Occipital lobe (tissue), 3 donors: ENCODE measurements at places on chromosomes 12 and 14.

- no peak for DNase-seq
Measured at GRCh38 chr12:6796576-6796975, 7.2 kb downstream of the CD4 start.

- DNase-seq, result no peak
Measured at GRCh38 chr12:132205271-132206045, 61.2 kb downstream of the NOC4L start.

DNA sequence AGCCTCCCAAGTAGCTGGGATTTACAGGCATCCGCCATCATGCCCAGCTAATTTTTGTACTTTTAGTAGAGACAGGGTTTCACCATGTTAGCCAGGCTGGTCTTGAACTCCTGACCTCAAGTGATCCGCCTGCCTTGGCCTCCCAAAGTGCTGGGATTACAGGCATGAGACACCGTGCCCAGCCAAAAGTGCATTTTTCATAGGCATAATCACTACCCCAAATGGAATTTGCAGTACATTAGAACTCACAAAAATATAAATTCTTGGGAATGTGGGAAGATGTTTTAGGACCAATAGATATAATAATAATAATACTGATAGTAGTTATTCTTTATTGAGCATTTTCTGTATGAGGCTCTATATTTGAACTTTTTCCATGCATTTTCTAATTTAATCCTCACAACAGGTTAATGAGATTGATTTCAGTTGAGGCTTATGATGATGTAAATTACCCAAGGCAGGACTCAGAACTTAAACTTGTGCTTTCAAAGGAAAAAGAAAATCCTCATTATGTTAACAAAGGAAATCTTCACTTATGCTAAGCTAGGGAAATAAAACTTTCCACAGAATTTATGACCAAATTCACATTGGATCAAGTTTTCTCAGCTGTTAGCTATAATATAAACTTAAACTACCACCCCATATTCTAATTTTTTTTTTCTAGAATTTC is 121.6 kb downstream of the SRGAP1 start:
- no peak for DNase-seq

DNA sequence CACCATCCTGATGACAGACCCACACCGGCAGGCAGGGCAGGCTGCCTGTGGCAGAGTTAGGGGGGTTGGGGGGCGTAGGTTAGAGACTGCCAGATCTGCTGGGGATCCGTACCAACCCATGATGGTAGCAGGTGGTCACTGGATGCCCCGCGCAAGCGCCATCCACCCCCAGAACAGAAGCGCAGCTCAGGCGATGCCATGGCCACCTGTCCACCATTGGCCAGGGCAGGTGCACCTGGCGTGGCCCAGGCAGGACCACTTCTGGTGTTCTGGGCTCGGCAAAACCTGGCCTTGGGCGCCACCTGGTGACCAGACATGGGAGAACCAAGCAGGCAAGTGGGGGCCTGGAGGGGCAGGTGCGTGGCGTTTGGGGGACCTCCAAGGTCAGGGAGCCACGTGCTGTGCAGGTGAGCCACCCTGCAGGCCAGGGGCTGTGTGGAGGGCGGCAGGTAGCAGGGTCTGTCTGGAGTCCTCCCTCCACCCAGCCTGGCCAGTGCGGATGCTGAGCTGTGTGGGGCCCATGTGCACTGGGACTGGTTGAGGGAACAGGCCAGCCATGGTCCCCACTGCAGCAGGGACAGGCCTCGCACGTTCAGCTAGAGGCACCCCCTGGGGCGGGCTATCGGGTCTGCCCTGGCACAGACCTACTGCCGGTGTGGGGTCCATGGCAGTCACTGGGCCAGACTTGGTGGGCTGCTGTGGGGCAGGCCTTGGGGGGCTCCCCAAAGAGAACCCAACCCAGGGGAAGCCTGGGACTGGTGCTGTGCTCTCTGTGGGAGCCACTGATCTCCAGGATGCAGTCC is 15.6 kb downstream of the BAG5 start:
- peak; percentile 55 for DNase-seq

- peak; percentile 16 for DNase-seq
Measured at GRCh38 chr12:22312336-22312735, 22.2 kb downstream of the ST8SIA1 start.

DNA sequence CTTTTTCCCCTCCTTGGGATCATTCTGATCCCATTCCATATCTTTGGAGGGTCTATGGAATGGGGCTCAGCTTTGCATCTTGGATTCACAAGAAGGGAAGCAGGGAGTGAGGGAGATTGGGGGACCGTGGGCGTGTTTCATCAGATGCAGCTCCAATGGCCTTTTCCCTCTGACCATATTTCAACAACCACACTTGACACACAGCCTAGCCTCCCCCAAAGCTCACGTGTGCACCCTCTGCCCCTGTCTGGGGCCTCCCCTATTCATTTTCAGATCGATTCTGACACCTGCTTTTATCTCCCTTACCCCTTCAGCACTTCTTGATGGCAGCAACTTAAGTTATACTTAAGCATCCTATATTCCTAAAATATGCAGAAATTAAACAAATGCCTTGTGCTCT is 126.6 kb downstream of the CHST11 start:
- DNase-seq, result no peak
